ENCODE measurements at places on chromosomes 5 and 9. TPM values are rescaled to one million over a fixed set of nuclear protein-coding genes. Genes with fewer than 3 reads are reported as not detected.

CD72 gene
- 0.16 TPM for total RNA-seq

PCDHGA12 gene
- total RNA-seq, result 0.03 TPM

CDX1 gene
- total RNA-seq, result not detected

TTC23L gene
- total RNA-seq, result 0.21 TPM

CARD9 gene
- total RNA-seq, result 0.90 TPM

PCDHGC3 gene
- total RNA-seq, result 6.7 TPM

All from A549 treated with Hydrocortisone at 1 μM for 4 hours (cell line).